Upper lobe of right lung (tissue), 1 donor: ENCODE measurements at places on chromosomes 4 and X.

GRCh38 chr4:178612733-178613132, 1170.5 kb upstream of the AGA start:
- no peak for DNase-seq

GRCh38 chr4:48134081-48134480, at the start of gene TXK:
TSS of gene TXK (minus strand) at chr4:48134250. CDS start at chr4:48134170, 80 bp downstream.
- no peak for DNase-seq

- DNase-seq = no peak
Measured at GRCh38 chr4:125735102-125735501, 420.3 kb downstream of the FAT4 start.

GRCh38 chr4:117284736-117285135, 199.4 kb upstream of the TRAM1L1 start:
- no peak for DNase-seq

DNA sequence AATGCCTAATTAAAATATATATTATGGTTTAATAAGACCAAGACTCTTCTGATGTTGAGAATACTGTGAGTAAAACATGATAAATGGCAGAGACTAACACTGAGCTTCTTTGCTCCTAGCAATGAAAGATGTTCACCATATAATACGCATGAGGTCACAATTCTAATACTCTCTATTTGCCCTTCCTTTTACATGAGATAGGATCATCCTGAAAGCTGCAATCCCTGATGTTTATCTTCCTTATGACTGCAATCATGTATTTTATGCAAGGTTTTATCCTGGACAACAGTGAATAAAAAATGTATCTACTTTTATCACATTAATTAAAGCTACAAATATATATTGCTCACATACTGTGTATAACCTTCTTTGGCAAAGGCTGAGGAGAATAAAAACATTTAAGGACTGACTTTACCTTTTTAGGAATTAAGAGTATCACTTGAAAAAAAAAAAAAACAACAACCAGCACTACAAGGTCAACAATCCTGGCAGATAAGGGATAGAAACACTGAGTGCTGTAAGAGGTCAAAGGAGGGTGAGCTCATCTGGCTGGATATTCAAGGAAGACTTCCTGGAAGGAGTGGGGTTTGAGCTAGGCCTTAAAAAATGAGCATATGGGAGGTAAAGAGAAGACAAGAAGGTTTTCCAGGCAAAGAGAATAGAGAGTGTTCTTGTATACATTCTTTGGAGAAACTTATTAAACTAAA, 99.9 kb downstream of the AREG start:
- no peak for DNase-seq

DNA sequence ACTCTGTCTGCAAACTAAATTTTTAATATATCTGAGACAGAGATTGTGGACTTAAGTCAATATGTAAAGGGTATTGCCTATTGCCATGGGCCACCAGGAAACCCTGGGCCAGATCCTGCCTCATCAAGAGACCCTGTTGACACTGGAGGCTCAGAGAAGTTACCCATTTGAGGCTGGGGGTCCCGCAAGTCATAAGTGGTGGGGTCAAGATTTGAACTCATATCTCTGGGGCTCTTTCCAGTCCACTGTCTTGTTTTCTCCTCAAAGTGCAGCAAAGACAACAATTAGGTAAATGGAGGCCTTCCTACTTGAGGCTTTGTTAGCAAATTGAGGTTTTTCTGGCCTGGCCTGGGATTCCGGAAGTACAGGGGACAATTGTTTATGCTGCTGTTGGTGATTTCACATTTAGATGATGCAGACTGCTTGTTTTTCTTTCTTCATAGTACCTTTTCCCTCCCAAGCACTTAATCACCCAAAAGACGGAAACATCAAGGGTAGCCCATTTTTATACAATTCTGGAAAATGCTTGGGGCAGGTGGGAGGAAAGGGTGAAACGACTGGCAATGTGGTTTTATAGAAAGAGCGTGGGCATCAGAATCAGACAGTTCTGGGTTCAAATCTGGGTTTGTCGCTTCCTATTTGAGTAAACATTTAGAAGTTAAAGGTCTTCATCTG, 160.0 kb downstream of the SMIM20 start:
- DNase-seq = no peak
